ENCODE measurements at places on chromosomes 11 and 22.

GRCh38 chr22:20425566-20426258, 11.9 kb downstream of the SCARF2 start:
- no peak for DNase-seq

GRCh38 chr11:72229925-72230763, 5.6 kb downstream of the INPPL1 start:
- DNase-seq = no peak

DNA sequence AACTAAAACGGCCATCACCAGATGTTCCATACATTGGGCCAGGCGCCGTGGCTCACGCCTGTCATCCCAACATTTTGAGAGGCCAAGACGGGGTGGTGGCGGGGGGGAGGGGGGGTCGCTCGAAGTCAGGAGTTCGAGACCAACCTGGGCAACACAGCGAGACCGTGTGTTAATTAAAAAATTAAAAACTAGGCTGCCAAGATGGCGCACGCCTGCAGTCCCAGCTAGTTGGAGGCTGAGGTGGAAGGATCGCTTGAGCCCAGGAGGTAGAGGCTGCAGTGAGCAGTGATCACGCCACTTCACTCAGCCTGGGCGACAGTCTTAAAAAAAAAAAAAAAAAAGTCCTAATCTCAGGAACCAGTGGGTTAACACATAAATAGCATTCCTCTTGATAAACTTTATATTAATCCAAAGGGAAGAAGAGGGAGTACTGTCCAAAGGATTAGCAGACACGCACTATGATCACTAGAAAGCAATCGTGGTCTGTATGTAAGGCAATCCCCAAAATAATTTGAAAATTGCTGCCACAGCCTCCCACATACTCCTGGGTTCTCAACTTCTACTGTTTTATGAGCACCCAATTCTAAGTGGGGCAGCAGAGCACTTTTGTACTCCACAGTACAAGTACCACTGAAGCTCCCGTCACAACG, 604 bp downstream of the PUS3 start:
- DNase-seq = no peak

- no peak for DNase-seq
Observed at GRCh38 chr11:115930291-115930690, 426.1 kb upstream of the CADM1 start.

- no peak for DNase-seq
Observed at GRCh38 chr11:81104051-81104450, 1629.6 kb downstream of the FAM181B start.

GRCh38 chr11:11356842-11357241, 3.8 kb upstream of the CSNK2A3 start:
- no peak for DNase-seq

DNA sequence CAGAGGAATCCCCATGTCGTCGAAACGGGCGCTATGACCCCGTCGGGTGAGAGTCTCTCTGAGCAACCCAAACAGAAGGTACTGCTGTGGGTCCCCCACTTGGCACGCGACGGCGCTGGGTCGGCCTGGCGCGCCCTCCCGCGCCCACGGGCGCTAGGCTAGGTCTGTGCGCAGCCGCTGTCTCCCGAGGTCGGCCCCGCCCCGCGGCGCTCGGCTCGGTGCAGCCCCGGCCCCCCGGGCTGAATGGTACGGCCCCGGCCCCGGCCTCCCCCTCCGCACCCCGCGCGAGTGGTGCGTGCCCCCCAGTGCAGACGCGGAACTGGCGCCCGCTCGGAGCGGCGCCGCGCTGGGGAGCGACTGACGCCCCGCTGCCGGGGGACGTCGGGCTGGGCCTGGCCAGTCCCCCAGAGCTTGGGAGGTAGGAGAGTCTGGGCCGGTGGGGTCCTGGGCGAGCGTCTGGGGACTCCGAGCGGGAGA, at the start of gene MADD:
Gene MADD, plus strand, starts transcription at position 305 of the 477 bp plus-strand sequence.
- DNase-seq = peak; percentile 50

DNA sequence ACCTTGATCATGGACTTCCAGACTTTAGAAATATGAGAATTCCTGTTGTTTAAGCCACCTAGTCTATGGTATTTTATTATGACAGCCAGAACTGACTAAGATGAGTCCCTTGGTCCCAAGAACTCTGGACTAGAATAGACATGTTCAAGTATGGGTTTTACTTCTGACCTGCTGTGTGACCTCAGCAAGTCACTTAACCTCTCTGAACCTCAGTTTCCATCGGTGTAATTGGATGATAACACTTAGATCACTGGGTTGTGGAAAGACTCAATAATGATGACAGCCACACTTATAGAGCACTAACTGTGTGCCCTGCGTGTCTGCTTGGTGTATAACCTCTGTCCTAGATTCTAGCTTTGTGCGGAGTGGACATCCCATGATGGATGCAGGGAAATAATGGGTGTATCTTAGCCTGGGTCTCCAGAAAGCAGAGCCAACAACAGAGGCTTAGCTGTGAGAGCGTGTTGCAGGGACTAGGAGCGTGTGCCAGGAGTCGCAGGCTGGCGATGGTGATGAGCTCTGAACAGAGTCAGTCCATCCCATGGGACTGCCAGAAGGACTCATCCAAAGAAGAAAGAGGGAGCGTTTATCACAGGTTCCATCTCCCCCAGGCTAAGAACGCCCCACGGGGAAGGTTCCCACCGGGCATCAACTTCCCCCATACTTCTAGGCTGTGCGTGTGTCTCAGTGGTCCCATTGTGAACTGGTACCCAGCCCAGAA, 93.2 kb upstream of the TP53I11 start:
- DNase-seq = no peak

- peak; percentile 47 for DNase-seq
Observed at GRCh38 chr11:5620651-5621521, 3.9 kb upstream of the TRIM34 start.

DNA sequence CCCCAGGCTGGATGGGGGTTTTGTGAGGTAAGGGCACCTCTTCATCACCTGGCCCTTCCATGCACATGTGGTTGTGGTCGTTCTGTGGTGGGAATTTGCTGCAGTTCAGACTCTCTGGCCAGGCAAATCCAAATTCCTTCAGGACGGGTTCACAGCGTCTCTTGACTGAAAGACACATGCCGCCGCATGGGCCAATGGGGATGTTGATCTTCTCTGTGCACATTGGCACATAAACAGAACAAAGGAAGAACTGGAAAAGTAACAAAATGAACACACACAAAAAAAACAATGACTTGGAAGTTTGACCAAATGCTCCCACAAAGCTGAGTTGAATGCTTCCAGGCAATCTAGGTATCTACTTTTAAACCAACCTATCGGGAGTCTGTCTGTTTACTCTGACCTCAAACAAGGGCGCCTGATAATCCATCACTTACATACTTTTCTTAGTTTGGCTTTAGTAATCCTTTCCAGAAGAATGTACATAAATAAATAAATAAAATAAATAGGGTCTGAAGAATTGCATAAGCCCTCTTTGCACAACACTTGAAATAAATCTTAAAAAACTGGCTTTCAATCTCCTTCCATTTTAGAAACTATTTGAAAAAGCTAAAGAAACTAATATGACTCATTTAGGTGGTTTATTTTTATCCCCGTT, 2.8 kb downstream of the FZD4 start:
- no peak for DNase-seq

DNA sequence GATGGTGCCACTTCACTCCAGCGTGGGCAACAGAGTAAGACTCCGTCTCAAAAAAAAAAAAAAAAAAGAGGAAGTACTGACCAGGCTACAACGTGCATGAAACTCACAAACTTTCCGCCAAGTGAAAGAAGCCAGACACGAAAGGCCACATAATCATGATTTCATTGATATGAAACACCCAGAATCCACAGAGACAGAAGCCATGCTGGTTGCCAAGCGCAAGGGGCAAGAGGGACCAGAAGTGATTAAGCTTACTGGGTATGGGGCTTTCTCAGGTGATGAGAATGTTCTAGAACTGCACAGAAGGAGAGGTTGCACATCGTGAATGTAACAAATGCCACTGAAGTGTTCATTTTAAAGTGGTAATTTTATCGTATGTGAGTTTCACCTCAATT, 60.9 kb downstream of the CELSR1 start:
- no peak for DNase-seq

DNA sequence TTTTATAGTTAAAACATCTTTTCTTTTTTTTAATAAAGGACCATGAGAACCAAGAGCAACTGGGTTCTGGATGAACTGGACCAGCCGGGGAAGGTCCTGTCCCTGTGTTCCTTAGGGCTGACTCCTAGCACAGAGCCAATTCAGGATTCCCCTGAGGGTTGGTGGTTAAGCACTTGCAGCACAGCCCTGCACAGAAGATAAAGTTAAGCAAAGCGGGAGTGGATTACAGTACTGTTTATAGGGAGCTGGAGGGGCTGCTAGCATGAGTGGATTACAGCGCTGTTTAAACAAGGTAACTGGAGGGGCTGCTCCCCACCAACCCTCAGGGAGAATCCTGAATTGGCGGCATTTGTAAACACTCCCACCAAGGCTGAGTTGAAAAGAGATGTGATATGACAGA, 90.6 kb downstream of the CELSR1 start:
- DNase-seq = no peak

GRCh38 chr11:32487270-32487669, 51.9 kb upstream of the WT1 start:
- DNase-seq = no peak

DNA sequence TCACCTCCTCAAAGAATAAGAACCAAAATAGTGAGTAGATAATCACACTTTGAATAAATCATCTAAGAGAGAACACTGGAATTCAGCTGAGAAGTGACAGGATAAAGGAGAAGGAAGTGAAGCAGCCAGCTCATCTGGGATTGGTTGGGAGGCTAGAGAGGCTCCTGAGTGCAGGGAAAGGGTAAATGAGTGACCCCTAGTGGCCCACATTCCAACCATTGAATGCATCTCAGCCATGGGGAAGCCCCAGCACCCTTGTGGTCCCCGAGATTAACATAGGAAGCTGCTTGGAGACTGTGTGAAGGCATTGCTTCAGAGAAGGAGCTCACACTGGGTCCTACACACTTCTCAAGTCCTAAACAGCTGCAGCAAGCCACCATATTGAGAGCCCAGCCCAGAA, 82.3 kb downstream of the JRKL start:
- no peak for DNase-seq

DNA sequence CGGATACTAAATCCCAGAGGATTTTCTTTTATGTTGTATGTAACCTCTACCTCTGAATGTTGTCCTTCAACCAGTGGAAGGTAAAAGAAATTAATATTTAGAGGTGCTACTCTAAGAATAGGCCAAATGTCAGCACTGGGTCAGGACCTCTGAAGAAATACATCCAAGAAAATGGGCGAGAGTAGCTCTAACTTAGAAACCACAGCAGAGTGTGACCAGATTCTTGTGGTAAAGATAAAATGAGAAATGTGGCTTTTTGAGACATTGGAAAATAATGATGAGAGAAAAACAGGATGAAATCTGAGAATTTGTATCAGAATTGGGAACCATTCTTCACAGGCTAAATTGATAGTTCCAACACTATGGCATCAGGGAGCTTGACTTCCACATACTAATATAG, 63.5 kb downstream of the CSTPP1 start:
- no peak for DNase-seq

DNA sequence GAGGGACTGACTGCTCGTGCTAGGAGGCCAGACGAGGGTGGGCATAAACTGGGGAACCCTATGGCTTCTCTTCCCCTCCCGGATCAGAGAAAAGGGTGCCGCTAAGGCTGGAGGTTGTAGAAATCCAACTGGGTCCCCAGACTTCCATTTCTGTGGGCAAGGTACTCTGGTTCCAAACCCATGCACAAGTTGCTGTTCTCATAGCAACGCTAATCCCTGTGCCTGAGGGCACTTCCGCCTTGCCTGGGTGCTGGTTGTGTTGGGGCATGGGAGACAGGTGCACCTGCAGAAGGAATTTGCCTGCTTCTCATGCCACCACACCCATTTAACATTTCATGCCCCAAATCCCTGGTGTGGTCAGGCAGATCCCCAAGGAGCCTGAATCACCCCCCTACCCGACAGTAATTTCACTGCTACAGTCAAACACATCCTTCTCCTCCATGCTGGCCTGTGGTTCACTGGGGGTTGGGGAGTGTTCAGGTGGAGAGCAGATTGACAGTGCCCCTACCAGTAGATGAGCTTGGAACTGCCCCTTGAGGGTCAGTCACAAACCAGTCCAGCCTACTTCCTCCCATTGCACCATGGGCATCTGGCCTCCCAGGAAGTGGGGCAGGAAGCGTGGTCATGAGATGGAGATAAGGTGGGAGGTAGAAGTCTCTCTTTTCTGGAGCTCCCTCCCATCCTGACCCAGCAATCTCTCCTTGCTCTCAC, 1.2 kb downstream of the C2CD2L start:
- no peak for DNase-seq

Data from HS-5 (cell line).